Stimulated activated CD8-positive, alpha-beta memory T cell treated with anti-CD3 and anti-CD28 coated beads, Interleukin-4, amount 100 ng/mL, for 4 hours (primary cell): ENCODE measurements at places on chromosomes 11 and 22.

- DNase-seq, result no peak
Observed at GRCh38 chr11:37076866-37077265, 478.8 kb upstream of the RAG2 start.

- no peak for DNase-seq
Observed at GRCh38 chr11:72875736-72876135, 61.5 kb downstream of the ATG16L2 start.

DNA sequence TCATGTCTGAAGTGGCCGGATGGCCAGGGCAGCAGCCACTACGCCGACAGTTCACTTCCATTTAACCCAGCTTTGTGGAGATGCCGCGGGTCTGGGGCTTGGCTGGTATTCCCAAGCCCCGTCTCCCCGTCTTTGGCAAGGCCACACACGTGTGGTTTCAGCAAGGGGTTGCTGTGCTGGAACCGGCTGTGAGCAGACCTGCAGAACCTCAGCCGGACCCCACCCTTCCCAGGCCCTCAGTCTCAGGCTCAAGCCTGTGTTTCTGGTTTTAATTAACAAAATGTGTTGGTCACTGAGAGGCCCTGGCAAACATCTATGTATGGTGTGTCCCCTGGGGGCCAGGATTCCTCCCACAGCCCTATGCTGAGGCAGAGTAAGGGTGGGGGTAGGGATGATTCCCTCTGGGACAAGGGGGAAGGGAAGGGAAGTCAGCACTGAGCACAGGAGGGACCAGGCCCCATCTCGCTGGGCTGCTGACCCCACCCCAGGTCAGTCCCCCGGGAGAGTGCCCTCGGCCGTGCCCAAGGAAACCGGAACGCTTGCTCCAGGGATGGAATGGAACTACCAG, 9.3 kb downstream of the OSBPL5 start:
- DNase-seq, result no peak

DNA sequence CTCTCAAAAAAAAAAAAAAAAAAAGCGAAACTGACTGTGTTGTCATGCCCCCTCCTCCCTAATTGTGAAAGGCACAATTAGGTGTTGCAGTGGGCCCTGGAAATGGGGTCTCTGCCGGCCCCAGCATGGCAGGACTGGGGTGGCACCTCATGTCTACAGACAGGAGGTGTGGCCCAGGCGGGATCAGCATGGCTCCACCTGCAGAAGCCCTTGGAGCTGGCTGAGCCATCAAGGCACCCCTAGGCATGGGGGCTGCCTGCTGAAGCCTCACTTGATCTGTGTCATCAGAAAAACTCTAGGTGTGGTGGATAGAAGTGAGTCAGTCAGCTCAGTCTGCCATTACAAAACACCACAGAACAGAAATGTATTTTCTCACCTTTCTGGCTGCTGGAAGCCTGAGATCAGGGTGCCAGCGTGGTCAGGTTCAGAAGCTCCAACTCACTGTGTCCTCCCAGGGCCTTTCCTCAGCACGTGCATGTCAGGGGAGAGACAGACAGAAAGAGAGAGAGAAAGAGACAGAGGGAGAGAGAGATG, 10.1 kb upstream of the B4GALNT4 start:
- DNase-seq, result no peak

DNA sequence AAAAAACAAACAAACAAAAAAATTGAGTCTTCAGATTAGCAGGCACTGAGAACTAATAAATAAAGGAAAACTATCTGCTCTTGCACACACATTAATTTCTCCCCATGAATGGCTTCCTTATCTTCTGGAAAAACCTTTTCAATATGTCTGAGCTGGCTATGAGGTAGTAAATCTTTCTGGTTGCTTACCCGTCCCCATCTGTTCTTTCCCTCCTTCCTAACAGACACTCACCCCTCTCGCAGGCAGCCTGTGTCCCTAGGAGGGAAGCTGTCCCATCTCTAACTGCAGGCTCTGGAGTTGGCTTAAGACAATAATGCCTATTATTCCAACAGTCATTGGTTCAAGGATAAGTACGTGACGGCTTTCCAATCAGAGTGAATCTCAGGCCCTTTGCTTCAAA, 8.2 kb upstream of the SCUBE2 start:
- DNase-seq, result no peak

DNA sequence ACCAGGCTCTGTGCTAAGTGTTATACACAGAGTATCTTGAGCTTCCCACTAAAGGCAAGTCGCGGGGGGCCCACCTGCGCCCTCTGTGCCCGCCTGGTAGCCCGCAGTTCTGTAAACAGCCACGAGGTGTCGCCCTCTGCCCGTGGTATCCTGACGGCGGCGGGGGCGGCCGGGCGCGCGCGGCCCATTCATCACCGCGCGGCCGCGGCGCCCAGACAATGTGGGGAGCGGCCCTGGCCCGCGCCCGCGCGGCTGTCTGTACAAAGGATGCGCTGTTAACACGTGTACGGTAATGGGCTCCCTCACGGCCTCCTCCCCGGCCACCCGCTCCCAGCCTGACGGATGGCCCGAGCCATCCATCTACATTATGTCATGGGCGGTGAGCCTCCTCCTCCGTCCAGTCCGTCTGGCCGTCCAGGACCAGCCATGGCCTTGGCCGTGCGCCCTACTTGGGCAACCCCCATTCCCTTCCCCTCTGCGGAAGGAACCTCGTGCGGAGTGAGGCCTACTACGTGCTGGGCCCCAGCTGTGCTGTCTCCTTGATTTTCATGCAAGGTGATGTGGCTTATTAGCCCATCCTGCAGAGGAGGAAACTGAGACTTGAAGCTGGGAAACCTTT, 99.4 kb downstream of the MIAT start:
- peak; percentile 3 for DNase-seq

- DNase-seq, result no peak
Observed at GRCh38 chr22:40050258-40050657, 55.5 kb downstream of the FAM83F start.

- DNase-seq, result no peak
Observed at GRCh38 chr11:128917144-128917724, 25.4 kb downstream of the TP53AIP1 start.

GRCh38 chr11:2578929-2579270, 120.9 kb downstream of the KCNQ1OT1 start:
- DNase-seq, result no peak

GRCh38 chr22:35523167-35523947, 17.3 kb upstream of the RASD2 start:
- no peak for DNase-seq

- no peak for DNase-seq
Observed at GRCh38 chr11:9130297-9130696, 38.9 kb upstream of the SCUBE2 start.

DNA sequence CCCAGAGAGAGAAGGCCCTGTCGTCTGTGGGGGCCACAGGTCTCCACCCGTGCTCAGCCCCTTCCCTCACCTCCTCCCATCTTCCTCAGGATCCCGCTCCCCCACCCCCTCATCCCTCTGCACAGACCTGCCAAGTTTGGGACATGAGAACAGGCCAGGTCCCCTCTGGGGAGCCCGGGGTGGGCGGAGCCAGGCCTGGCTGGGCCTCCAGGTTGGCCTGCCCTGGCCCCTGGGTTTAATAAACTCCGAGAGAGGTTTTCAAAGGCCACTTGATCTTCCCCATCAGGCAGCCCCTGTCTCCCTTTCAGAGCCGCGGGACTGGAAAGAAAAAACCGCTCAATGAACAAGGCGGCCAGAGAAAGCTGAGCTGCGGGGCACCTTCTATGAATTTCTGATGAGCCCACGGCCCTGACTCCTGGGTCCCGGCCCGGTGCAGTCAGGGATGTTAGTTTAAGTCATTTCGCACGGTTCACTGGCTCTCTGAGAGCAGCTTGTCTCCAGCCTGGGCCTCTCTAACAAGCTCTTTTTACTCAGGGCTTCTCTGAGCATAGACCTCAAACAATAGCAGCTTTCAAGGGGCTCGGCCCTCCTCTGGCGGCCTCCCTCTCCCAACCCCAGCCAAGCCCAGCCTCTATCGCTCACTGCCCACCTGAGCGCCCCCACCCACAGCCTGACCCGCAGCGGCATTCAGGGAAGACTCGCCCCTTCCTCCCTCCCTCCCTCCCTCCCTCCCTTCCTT, 64.8 kb downstream of the RPUSD4 start:
- no peak for DNase-seq

GRCh38 chr11:103234974-103235373, 125.7 kb downstream of the DYNC2H1 start:
- no peak for DNase-seq

- no peak for DNase-seq
Observed at GRCh38 chr22:22745225-22746060, 101.0 kb downstream of the GGTLC2 start.

DNA sequence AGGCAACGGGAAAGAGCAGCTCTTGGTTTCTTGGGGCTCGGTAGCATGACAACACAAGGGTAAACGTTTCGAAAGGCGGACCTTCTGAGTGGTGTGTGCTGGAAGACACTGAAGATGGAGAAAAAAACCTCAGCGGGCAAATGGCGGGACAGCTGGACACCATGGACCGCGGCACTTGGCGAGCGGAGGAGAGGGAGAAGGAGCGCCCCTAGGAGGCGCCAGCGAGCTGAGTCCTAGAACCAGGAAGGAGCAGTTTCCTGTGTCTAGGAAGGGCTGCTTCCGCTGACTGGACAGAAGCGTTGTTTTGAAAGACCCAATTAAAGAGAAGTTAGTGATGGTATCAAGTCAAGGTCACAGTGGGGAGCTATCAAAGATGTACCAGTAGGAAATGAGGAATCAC, 44.0 kb upstream of the OPCML start:
- DNase-seq, result no peak

DNA sequence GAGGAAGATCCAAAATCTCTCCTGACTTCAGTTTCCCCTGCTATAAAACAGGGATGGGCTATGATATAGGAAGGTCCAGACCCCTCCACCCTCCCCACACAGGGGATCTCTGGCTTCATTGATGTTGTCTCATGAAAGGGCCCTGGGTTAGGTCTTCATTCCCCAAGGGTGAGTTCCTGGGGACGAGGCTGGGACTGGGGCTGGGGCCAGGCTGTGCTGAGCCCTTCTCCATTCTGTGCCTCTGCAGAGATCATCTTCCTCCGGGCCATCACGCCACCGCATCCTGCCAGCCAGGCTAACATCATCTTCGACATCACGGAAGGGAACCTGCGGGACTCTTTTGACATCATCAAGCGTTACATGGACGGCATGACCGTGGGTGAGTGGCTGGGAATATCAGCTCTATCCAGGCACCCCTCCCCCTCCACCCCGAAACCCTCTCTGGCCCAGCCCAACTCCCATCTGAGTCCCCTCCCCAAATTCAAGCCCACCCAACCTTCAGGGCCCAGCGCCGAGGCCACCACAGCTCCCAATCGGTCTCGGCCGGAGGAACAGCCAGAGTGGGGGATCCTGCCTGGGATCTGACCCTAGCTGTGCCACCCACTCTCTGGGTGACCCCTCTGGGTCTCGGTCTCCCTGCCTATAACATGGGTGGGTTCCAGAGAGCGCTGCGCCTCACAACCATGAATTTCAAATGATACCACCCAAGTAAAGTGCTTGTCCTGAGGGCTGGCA, 74.2 kb downstream of the FBLN1 start:
- DNase-seq, result no peak

DNA sequence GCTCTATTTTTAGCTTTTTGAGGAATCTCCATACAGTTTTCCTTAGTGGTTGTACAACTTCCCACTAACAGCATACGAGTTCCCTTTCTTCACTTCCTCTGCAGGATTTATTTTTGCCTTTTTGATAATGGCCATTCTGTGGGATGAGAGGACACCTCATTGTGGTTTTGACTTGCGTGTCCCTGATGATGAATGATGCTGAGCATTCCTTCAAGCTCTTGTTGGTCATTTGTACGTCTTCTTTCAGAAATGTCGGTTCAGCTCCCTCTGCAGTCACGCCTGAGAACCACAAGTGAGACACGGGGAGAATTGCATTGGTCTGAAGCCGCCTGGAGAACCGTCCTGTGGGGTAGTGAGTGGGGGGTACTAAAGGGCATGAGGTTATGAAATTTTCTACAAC, 2.0 kb upstream of the KRTAP5-10 start:
- DNase-seq, result no peak

DNA sequence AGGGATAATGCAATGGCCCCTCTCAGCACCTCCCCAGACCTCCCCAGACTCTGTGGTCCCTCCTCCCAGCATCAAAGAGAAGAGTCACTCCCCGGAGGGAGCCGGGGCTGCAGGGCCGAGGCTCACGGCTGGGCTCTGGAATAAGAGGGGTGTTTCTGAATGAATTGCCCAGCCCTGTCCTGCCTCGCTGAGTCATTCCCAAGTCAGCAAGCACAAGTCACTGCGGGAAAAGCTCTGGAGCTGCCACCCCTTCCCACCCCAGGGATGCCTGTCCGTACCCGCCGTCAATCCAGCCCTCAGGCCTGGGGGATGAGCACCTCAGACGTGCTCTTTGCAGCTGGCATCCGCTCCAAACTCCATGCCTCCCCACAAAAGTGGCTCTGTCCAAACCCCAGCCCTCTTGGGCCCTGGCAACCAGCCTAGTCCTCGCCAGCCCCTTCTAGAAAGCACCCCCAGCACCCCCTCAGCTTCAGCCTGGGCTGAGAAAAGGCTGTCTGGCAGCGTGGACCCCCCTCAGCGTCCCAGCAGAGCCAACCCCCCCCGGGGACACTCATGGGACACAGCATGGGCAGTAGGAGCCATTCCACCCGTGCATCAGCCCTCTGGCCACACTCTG, 22.7 kb downstream of the CELSR1 start:
- DNase-seq, result no peak

DNA sequence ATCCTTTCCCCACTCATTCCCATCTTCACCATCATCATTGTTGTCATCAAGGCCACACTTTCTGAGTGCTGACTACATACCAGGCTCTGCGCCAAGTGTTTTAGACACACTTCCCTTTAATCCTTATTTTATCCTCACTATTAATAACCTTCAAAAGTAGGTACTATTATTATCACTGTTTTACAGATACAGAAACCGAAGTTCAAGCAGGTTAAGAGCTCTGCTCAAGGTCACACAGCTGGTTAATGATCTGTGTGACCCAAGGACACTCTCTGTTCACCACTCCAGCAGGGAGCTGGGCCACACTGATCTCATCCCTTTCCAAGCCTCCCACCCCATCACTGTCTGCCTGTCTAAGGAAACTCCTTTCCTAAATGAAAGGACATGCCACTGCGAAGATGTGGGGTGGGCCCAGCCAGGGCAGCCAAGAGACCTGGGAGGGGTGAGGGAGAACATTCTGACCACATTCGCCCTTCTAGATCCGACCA, 17.2 kb upstream of the TSKU start:
- DNase-seq, result no peak

DNA sequence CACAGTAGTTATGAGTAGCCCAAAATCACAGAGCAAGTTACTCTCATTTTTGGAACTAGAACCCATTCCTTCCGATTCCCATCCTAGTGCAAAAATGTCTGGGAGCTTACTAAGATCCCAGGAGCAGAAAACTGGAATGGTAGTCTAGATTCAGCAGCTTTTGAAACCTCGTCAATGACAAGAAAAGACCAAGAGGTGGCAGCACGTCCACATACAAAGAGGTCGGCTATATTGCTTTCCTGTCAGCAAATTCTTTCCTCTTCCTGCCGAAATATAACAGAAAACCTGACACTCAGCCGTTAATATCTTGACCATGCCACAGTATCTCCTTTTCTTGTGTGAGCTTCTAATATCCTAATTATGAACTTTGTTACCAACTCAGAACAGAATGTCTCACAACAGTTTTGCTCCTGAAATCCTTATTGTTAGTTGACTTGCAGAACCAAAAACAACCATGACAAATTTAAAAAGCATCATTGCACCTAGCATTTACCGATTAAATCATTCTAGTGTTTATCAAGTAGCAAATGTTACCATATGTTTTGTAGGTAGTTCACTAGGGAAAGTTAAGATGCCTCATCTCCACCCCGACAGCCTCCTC, 92.8 kb upstream of the OR9G4 start:
- no peak for DNase-seq

- no peak for DNase-seq
Observed at GRCh38 chr22:16949561-16949960, 58.5 kb downstream of the GAB4 start.

GRCh38 chr11:1448882-1449281, 37.7 kb downstream of the MOB2 start:
- DNase-seq, result no peak
